Hippocampal formation (tissue), 2 donors: ENCODE measurements at places on chromosomes 6 and 20.
A peak's percentile ranks its signal among the peaks of the same experiment; 100 is the strongest.

DNA sequence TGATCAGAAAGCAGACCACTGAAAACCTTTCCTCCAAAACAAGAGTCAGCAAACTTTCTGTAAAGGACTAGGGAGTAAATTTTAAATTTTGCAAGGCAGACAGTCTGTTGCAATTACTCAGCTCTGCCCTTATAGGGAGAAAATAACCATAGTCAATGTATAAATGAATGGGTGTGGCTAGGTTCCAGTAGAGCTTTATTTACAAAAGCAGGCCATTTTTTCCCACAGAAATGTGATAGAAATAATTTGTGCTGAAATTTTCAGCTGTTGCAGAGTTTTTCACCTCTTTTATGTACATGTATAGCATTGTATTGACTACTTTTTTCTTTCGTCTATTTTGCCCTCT is 7.7 kb downstream of the AMD1 start:
- no peak for DNase-seq

- peak; percentile 14 for DNase-seq
Measured at GRCh38 chr6:28953039-28953584, 29.3 kb upstream of the TRIM27 start.

GRCh38 chr6:43242908-43243663 is at the start of gene TTBK1:
TSS of gene TTBK1 (plus strand) at chr6:43243481. CDS start at chr6:43246661, 3,180 bp downstream.
- DNase-seq = peak; percentile 24

DNA sequence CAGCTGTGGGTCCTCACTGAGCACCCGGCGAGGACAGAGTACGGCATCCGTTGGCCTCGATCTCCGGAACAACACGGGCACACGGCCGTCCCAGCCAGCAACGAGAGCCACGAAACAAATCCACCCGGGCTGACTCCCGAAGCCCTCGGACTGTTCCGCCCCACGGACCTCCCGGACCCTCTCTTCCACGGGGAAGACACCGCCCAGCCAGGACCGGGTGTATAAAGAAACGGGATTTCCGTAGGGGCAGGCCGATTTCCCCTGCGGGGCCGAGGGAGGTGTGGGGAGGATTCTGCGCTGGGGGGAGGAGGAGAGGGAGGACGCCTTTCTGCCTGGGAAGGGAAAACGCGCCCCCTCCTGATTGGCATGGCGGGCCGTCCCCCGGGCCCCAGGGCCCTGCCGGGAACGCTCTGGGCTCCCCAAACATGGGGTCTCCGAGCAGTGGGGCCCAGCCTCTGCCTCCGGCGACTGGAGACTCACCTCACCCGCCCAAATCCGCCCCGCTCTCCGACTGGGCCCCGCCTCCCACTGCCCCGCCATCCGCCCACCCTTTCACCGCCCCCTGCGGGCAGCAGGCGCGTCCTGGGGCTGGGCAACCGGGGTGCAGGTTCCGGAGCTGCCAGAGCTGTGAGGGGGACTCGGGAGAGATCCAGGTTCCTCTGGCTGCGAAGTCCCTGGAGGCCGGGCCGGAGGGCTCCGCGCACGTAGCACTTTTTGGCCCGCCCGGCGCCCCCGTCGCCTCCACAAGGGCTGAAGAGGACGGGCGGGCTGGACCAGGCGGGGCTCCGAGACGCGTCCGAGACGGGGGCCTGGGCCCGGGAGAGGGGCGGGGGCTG is 679 bp upstream of the PPDPF start:
- peak; percentile 13 for DNase-seq

GRCh38 chr6:8814440-8815000 is 379.2 kb upstream of the SLC35B3 start:
- no peak for DNase-seq
